ENCODE measurements at places on chromosomes 11 and 22.

GRCh38 chr11:93034031-93034722, 64.7 kb downstream of the MTNR1B start:
- DNase-seq = peak; percentile 66

DNA sequence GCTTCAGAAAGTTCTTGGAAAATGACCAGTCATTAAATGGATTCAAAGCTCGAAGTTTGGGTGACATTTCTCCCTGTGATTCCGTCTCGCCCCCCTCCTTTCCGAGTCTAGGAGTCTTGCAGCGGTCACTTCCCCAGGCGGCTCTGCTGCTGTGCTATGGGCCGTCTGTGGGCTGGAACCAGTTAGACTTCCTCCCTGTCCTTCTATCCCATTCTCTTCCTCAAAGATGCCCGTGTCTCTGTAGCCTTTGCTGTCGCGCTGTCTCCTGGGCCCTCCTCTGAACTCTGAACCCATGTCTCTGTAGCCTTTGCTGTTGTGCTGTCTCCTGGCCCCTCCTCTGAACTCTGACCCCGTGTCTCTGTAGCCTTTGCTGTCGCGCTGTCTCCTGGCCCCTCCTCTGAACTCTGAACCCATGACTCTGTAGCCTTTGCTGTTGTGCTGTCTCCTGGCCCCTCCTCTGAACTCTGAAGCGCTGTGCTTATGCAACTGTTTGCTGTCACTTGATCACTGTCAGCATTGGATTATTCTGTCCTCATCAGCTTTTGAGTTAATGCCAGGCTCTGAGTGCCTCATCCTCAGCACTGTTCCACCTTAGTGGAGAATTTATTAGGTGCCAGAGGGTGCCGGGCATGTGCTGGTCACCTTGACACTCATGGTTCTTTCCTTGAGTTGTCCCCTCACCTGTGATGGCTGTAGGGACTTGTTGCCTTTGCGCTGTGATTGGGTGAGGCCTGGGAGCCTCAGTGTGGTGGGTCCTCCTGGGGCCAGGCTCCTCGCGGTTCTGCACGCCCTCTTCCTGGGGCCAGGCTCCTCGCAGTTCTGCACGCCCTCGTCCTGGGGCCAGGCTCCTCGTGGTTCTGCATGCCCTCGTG, 173.3 kb downstream of the TBC1D22A start:
- DNase-seq = peak; percentile 60

DNA sequence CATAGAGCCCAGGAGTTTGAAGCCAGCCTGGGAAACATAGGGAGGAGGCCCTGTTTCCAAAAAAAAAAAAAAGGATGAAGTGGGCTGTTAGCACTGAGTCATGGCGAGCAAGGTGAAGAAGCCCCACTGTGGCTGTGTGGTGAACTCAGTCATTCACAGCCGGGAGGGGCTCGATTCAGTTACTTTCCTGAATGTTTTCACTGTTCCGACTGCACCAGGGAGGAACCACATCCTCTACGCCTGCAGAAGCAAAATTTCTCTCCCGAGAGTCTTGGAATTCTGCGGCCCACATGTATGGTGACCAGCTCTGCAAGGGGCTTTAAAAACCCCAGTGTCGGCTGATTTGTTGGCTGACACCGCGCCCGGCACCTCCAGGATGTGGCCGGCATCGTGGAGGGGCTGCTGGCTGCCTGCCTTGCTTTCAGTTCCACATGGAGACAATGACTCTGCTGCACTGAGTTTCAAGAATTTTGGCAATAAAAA, 27.8 kb upstream of the GRAMD4 start:
- DNase-seq = no peak

GRCh38 chr11:121420398-121420797, 31.7 kb upstream of the SORL1 start:
- no peak for DNase-seq

GRCh38 chr11:75073459-75074190, 23.1 kb downstream of the OR2AT4 start:
- no peak for DNase-seq

- peak; percentile 13 for DNase-seq
Measured at GRCh38 chr11:17496406-17496805, 19.8 kb upstream of the ABCC8 start.

DNA sequence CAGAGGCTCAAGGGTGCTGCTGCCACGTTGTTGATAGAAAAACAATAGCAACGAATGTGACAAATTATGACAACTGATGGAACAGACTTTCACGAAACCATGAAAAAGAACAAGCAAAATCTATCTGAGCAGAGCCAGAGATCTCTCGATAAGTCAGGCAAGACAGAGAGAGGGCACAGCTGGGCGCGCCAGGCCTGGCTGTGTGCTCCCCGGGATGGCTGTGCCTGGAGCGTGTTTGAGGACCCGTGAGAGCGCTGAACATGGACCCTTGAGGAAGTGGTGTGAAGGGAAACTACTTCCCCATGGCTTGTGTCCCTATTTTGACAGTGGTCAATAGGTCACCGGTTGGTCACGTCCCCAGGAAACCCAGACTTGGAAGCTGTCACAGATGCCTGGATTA, 83.1 kb upstream of the FGF3 start:
- no peak for DNase-seq

DNA sequence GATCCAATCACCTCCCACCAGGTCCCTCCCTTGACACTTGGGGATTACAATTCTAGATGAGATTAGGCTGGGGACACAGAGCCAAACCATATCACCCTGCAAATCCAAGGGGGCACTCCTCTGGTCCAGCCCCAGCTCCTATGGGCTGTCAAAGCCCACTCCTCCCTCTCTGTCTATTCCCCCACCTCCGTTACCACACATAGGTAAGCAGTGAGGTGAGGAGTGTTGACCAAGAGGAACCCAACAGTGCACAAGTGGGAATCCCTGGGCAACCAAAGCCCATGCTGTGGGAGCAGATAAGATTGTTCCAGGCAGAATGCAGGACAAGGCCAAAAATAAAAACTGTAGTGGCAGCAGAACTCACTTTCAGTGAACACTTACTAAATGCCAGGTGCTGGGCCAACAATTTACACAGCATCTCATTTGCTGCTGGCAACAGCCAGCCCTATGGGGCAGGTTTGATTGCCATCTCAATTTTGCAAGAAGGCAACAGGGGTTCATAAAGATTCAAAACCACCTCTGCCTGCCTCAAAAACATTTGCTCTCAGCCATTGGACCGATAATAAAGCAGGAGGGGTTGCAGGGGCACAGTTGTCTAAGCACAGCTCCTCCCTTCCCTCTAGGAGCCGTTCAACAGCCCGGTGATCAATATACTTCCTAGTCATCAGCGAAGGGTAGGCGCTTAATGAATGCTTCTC, 8.9 kb downstream of the SDF2L1 start:
- no peak for DNase-seq

- DNase-seq = no peak
Measured at GRCh38 chr22:20028855-20029549, 8.1 kb downstream of the TANGO2 start.

DNA sequence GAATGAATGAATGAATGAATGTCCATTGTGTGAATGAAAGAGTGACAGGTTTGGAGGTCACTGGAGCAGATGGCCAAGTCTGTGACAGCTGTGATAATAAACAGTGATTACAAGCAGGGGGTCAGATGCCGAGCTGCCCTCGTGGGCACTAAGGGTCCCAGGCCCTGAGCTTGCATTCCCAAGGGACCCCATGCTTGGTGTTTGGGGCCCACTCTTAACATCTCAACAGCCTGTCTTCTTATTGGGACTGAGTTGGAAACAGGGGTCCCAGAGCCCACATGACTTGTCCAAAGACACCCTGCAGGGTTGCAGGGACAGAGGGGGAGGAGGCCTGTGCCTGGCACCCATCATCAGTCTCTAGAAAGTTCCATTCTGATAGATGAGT, 12.0 kb upstream of the ANO1 start:
- peak; percentile 7 for DNase-seq

- DNase-seq = no peak
Measured at GRCh38 chr11:47979378-47980087, 826 bp upstream of the PTPRJ start.

- DNase-seq = no peak
Measured at GRCh38 chr11:87628026-87628580, 547.1 kb downstream of the RAB38 start.

DNA sequence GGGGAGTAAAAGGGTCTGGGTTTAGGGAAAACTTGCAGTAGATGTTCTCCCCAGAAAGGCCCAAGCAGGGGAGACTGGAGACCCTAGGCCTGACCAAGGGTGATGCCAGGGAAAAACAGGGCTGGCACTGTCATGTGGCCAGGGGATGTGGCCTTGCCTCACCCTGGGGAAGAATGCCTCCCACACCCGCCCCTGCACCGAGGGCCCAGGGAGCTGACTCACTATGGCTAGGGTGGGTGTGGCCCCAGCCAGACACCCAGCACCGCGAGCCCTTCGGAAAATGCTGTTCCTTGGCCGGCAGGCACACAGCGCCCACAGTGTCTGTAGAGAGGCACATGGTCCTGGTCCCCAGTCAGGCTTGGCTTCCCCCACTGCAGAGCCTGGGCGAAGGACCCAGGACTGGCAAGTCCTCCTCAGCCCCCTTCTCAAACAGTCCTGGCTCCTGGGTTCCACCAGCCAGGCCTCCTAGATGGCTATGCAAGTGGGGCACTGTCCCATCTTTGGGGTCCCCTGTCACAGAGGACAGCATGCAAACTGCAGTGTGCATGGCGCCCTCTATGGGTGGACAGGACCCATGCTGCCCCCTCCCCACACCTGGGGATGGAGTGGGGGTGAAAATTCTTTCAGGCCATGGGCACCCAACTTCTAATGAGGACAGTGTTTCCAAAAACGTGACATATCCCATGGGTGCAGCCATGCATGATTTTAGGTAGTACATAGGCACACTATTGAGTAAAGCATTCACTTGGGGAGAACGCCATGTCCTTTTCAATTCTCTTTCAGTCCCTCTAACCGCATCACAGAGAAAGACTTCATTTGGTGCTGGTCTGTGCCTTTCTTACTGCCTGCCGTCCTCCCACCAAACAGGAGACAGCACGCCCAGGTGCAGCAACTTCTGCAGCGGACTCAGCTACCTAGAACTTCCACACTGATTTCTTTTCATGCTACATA, 15.2 kb downstream of the TMPRSS5 start:
- peak; percentile 68 for DNase-seq

DNA sequence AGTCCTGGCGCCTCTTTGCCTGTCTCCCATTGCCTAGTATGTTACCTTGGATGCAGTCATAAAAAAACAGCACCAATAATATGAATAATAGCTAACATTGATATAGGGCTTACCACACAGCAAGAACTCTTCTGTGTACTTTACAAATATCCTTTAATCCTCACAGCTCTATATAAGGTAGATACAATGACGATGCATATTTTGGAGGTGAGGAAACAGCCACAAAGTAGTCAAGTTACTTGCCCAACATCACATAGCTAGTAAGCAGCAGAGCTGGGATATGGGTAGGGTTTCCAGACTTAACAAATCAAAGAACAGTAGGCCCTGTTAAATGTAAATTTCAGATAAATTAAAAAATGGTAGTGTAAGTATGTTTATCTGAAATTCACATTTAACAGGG, 128.8 kb downstream of the ST3GAL4 start:
- no peak for DNase-seq

DNA sequence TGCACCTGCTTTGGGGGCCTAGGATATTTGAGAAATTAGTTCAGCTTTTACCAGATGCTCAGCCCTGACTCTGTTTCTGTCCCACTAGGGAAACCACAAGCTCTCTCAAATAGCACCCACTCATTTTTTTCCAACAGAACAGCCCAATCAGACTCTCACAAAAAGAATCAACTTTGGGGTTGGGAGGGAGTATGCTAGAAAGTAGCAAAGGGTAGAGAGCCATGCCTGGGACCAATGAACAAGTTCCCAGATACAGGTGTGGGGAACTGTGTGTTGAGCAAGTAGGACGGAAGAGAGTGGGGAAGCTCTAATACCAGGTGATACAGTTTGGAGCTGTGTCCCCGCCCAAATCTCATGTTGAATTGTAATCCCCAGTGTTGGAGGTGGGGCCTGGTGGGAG, 41.1 kb downstream of the TRIM66 start:
- no peak for DNase-seq

DNA sequence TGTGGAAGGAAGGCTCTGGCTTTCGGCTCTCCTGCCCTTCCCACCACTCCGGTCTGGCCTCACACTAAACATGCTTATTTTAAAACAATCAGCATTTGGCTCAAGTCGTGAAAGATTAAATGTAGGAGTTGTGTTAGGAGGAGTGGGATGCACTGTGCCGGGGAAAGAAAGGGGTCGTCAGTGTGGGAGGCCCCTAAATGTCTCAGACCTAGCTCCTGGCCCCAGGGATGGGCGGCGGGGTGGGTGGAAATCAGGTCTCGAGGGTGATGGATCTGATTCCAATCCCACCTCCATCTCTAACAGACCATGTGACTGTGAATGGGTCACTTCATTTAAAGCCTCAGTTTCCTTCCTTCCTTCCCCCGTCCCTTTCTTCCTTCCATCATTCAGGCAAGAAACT, 6.9 kb upstream of the SHISAL1 start:
- DNase-seq = no peak

DNA sequence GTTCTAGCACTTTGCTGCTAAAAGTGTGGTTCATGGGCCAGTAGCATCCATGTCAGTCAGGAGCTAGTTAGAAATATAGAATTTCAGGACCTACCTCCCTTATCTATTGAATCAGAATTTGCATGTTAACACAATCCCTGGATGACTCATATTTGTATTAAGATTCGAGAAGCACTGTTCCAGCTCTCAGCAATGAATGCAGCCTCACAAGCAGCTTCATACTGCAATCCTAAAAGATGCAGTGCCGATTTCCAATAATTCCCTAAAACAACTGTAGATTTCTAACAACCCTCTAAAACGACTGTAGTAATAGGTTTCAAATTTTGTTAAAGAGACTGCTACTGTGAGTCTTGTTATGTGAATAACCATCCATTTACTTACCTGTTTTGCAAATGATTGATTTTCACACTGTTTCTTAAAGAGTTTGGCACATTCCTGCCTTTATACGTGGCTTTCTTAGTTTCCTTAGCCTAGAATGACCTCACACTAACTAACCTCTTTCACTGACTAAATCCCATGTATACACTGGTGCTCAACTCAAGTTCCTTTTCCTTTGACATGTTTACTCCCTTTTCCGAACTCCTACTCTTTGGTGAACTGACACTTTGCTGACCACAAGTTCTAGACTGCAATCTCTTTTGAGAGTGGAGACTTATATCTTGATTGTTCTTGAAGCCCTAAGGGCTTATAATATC, 511.8 kb downstream of the METTL15 start:
- DNase-seq = no peak

DNA sequence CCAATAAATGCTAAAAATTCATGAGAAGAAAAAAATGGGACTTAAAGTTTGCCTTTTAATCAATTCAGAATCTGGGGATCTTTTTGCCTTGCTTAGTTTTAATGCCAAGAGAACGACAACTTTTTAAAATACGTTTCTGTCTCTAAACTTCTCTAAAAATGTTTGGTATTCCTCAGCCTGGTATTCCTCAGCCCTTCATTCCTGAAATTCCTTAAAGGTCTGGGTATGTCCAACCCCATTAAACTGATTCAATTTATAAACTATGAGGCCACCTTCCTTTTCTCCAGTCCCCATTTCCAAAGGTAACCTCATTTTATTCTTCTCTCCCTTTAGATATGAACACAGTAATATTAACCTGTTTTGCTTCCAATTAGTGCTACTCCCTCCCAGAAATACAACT, 16.6 kb downstream of the POLA2 start:
- no peak for DNase-seq
